Spinal cord (tissue), 10 donors: ENCODE measurements at places on chromosomes 6 and 20. TPM values are rescaled to one million over a fixed set of nuclear protein-coding genes. Genes with fewer than 3 reads are reported as not detected.

GRCh38 chr6:56370561-56371211 lies 123.3 kb upstream of the COL21A1 start:
- H3K36me3 ChIP-seq: no peaks in the 10 kb centered on the region
- peak overlapping the region; percentile 55 for H3K27ac ChIP-seq
- peak; percentile 66 for DNase-seq
- H3K4me3 ChIP-seq: no peak overlapping the region
- H3K4me1 ChIP-seq: no peaks in the 10 kb centered on the region
- H3K27me3 ChIP-seq: no peaks in the 10 kb centered on the region

GRCh38 chr20:739736-740135 lies 28.6 kb downstream of the SLC52A3 start:
- no peaks in the 10 kb centered on the region for H3K36me3 ChIP-seq
- no peaks in the 10 kb centered on the region for H3K27me3 ChIP-seq
- no peaks in the 10 kb centered on the region for H3K4me1 ChIP-seq
- no peak overlapping the region for H3K4me3 ChIP-seq

DNA sequence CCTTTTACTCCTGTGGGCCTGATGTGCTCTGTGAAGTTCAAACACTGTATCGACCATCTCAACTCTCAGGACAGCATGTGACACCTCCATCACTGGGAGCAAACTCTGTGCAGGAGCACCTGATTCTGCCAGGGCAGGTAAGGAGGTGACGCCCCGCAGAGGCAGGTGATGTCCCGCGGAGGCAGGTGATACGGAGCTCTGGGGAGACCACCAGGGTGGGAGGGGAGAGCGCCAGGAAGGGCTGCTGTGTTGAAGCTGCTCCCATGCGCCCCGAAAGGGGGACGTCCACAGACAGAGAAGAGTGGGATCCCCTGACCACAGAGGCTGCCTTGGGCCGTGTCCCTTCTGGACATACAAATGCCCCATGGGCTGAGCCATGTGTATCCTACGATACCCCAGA lies 58.3 kb downstream of the DACT2 start:
- no peak overlapping the region for H3K27ac ChIP-seq
- no peaks in the 10 kb centered on the region for H3K4me1 ChIP-seq
- no peak for DNase-seq

GRCh38 chr20:9574181-9574580 lies 59.8 kb downstream of the LAMP5 start:
- H3K27ac ChIP-seq: no peak overlapping the region
- no peak for DNase-seq
- H3K36me3 ChIP-seq: no peaks in the 10 kb centered on the region
- no peaks in the 10 kb centered on the region for H3K27me3 ChIP-seq
- H3K4me3 ChIP-seq: no peak overlapping the region
- peaks cover 13% of the 10 kb centered on the region for H3K4me1 ChIP-seq

DNA sequence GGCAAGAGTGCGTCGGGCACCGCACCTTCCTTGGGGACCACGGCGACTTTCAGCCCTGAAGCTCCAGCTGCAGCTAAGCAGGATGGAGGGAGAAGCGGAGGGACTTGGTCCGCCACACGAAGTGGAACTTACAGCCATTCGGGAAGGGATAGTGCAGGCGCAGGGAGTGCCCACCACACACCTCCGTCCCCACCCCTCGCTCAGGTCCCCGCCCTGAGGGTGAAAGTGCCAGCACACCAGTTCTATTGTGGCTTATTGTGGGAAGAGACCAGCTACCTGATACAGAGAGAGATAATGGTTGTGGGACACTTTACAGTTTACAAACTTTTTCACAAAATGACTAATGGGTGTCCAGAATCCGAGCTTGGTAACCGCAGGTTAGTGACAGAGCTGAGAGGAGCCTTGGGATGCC lies 76.1 kb downstream of the IRF4 start:
- no peak overlapping the region for H3K4me3 ChIP-seq
- no peak overlapping the region for H3K27ac ChIP-seq
- H3K27me3 ChIP-seq: no peaks in the 10 kb centered on the region
- no peaks in the 10 kb centered on the region for H3K4me1 ChIP-seq

- no peaks in the 10 kb centered on the region for H3K36me3 ChIP-seq
- H3K4me3 ChIP-seq: no peak overlapping the region
- H3K27ac ChIP-seq: no peak overlapping the region
- H3K27me3 ChIP-seq: no peaks in the 10 kb centered on the region
- no peak for DNase-seq
Measured at GRCh38 chr6:20366082-20366830, 35.4 kb upstream of the E2F3 start.

ECHDC1 gene
- 68.5 TPM for total RNA-seq

DNA sequence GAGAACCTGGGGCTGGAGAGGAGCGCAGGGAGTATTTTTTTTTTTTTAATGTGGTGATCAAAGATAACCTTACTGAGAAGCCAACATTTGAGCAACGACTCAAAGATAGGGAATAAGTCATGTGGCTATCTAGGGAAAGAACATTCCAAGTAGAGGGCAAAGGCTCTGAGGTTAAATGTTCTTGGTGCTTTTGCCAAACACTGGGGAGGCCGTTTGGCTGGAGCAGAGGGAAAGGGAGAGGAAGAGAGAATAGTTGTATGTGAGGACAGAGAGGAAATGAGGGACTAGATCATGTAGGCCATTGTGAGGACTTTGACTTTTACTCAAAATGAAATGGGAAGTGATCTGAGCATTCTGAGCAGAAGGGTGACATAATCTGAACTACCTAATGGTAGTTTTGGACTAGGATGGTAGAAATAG lies 27.8 kb downstream of the ACSS2 start:
- H3K36me3 ChIP-seq: no peaks in the 10 kb centered on the region
- H3K4me3 ChIP-seq: no peak overlapping the region
- H3K4me1 ChIP-seq: no peaks in the 10 kb centered on the region
- no peak for DNase-seq
- no peaks in the 10 kb centered on the region for H3K27me3 ChIP-seq

DNA sequence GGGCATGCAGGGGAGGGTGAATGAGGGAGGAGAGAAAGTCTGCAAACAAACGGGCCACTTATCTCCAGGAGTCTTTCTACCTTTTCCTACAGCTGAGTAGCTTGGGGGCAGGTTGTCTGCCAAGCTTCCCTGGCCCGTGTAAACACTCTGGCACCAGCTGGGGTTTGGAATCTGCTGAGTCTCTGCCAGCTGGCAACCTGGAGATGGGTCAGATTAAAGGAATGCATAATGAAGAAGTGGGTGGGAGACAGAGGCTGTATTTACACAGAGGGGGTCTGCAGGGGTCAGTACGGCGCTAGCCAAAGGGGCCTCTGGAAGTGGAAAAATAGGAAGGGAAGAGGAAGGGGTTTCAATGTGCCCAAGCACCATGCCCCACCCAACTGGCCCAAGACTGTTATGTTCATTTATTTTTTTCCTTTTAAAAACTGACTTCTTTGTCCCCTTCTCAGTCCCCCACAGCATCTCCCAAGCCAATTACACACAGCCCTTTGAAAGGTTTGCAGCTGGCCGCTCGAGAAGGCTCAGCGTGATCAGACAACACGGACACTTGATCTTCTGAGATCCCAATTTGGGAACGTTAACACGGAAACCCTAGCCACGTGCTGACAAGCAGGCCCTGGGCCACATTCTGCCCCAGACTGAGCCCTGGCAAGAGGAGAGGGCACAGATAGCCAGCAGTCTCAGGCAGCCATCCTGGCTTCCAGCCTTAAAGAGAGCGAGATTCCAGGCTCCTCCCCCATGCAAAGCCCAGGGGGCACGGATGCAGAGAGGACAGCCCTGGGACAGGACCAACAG lies 25.2 kb downstream of the TRAM2 start:
- peaks cover 2% of the 10 kb centered on the region for H3K27me3 ChIP-seq
- H3K27ac ChIP-seq: peak overlapping the region; percentile 80
- H3K4me3 ChIP-seq: peak overlapping the region; percentile 14
- H3K36me3 ChIP-seq: no peaks in the 10 kb centered on the region
- DNase-seq: peak; percentile 60

SIRPB2 gene
- 2.6 TPM for total RNA-seq

PHACTR1 gene
- total RNA-seq: 30.7 TPM

- no peaks in the 10 kb centered on the region for H3K27me3 ChIP-seq
- no peaks in the 10 kb centered on the region for H3K36me3 ChIP-seq
- no peak overlapping the region for H3K27ac ChIP-seq
- peaks cover 4% of the 10 kb centered on the region for H3K4me1 ChIP-seq
- H3K4me3 ChIP-seq: no peak overlapping the region
Measured at GRCh38 chr6:147950623-147950987, 392.0 kb upstream of the SASH1 start.

LAMA2 gene
- total RNA-seq: 172 TPM

SNRNP48 gene
- 22.9 TPM for total RNA-seq

DNA sequence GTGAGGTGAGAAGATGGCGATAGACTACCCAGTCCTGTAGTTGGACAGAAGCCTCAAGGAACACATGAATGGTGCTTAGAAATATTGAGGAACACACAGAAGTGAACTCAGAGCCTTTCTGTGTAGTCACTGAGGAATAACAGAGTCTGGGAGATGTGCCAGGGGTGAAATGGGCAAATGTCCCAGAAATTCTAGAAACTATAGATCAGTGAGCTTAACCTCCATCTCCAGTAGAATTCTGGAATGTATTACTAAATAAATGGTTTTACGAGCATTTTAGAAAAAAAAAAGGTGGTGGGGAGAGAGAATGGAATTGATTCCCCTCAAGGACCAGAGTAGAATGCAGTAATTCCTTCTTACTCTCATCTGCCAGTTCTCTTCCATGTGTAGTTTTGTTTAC lies 380.0 kb downstream of the LMBRD1 start:
- H3K4me3 ChIP-seq: no peak overlapping the region
- no peak overlapping the region for H3K27ac ChIP-seq
- H3K4me1 ChIP-seq: no peaks in the 10 kb centered on the region
- no peak for DNase-seq

- H3K36me3 ChIP-seq: no peaks in the 10 kb centered on the region
- H3K27ac ChIP-seq: no peak overlapping the region
- no peaks in the 10 kb centered on the region for H3K27me3 ChIP-seq
- no peak for DNase-seq
Measured at GRCh38 chr6:168804331-168804730, 363.3 kb downstream of the SMOC2 start.

CHD6 gene
- total RNA-seq: 63.8 TPM

SUMO4 gene
- 5.7 TPM for total RNA-seq

KCNB1 gene
- total RNA-seq: 8.0 TPM

APCDD1L gene
- 0.20 TPM for total RNA-seq
